GM12865 (cell line): ENCODE measurements at places on chromosomes 13 and 19.

GRCh38 chr13:86584301-86584700 is 785.1 kb upstream of the SLITRK6 start:
- no peak for DNase-seq

GRCh38 chr19:11018179-11018578 is 57.3 kb downstream of the SMARCA4 start:
- no peak for DNase-seq

GRCh38 chr19:33704271-33704670 is 82.5 kb downstream of the CHST8 start:
- DNase-seq: no peak

DNA sequence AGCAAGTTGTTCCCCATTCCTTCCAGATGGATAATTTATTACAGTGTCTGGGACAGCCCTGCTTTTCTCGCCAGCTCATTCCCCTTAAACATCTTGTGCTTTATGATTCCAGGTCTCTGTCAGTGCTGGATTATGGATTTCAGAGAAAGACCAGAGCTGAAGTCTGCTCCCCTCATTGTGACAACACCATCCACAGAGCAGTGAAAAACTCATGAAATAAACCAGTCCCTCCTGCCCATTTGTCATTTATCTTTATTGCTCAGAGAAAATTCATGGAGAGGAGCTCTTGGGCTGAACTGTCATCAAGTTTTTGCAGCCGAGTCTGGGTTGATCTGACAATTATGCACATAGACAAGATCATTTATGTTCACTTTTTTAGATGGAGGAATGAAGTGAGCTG is 92.7 kb upstream of the GPR12 start:
- DNase-seq: no peak

- no peak for DNase-seq
Observed at GRCh38 chr19:54477650-54478049, 4.6 kb upstream of the CDC42EP5 start.

GRCh38 chr13:113152984-113153809 is 5.3 kb upstream of the PROZ start:
- peak; percentile 16 for DNase-seq

GRCh38 chr19:42330241-42330711 is 4.8 kb downstream of the MEGF8 start:
- no peak for DNase-seq
